Activated effector memory CD4-positive, alpha-beta T cell treated with Interleukin-2 at 50 U/mL for 16 hours (primary cell): ENCODE measurements at places on chromosomes 16 and 17.
A peak's percentile ranks its signal among the peaks of the same experiment; 100 is the strongest.

DNA sequence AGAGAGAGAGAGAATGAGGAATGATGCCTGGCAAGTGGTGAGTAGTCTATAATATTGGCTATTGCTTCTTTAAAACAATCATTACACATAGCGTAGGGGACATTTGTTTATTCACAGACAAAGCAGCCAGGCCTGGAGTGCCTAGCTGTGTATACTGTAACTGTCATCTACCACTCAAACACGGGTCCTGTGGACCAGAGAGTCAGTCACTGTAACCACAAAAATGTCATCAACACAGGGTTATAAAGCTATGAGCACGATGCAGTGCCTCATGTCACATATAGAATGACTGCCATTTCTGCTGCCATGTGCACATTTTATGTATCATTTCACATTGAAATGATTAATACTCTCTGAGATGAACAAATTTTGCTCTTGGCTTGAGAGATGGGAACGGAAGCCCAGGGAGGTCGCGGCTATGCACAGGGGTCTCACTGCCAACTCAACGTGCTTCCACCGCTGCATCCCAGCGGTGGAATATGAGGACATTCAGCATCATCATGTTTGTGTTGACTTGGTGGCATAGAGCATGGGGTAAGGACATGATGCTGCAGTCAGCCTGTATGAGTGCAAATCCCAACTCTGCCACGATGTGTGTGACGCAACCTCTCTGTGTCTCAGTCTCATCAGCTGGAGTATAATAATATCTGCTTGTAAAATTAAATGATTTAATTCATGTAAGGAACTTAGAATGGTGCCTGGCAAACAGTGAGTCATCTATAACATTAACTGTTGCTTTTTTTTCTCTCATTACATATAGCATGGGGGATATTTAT, 3.3 kb downstream of the MT1H start:
- DNase-seq: no peak

GRCh38 chr16:70152578-70153302, 20.8 kb upstream of the CLEC18C start:
- no peak for DNase-seq

DNA sequence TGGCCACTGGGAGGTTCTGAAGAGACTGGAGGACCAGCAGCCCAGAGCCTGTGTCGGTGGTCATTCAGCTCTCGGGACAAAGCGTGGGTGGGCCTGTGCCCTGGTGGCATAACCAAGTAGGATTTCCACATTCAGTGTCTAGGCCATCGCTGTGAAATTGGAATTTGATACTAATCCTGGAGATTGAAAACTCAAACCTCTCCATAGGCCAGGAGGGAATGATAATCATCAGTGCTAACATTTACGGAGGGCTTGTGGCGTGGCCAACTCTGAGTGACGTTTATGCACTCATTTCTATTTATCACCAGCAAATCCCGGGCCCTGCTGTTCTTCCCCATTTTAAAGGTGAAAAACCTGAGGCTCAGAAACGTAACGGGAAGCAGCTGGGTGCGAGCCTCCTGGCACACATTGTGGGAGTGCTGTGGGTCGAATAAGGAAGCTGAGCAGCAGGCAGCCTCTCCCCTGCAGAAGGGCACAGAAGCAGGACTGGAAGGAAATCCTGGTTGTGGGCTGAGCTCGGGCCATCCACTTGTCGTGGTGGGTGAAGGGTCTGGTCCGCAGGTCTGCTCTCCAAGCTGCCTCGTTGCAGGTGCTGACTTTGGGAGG, 33.1 kb downstream of the RAI1 start:
- no peak for DNase-seq

GRCh38 chr16:86046667-86047270, 147.8 kb downstream of the IRF8 start:
- no peak for DNase-seq

DNA sequence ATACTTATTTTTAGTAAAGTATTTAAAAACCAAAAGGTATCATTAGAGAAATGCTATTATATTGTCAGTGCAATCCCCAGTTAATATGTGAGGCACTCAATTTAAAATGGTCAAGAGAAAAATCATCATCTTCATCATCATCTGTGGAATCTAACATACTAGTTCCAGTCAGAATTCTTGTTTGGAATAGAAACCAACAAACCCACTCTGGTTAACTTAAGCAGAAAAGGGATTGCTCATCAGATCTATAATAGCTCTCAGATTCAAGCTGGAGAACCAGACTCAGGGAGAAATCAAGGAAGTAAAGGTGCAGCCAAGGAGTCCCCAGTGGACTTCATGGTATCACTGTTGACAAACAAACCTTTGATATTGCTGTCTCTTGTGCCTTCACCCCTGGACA, 43.7 kb upstream of the KCNJ16 start:
- no peak for DNase-seq

DNA sequence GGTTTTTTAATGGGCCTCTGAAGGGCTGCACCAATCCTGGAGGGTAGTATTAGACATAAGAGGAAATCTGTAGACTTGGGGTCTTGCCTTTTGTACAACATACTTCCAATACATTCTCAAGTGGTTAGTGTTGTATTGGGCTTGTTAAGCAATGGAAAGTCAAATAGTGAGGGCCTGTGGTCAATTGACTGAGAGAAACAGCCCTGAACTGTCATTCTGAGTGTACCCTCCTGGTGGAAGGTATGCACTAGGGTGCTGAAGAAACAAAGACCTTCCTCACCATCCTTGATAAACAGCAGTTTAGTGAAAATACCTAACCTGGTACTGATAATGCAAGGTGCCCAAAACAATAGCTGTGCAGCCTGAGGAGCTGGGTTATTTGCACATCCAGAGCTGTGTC, 22.2 kb downstream of the OR2C1 start:
- DNase-seq: no peak

GRCh38 chr16:69522732-69523404, 42.9 kb upstream of the NFAT5 start:
- no peak for DNase-seq

DNA sequence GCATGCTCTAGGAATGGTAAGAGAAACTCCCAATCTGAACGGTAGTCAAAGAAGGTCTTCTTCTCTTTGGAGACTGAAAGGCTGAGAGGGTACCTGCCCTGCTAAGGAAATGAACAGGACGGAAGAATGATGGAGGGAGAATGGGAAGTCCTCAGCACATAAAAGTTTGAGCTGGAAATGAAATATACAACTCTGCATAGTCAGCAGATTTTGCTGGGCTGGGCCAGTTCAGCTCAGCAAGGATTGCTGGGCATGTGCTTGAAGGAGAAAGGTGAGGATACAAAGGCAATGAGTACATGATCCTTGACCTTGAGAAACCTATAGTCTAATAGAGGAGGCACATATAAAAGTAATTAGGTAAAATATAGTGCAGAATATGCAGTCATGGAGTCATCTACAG, 669.3 kb downstream of the MAF start:
- DNase-seq: no peak

GRCh38 chr17:47246120-47246519, 7.5 kb upstream of the ITGB3 start:
- DNase-seq: no peak

DNA sequence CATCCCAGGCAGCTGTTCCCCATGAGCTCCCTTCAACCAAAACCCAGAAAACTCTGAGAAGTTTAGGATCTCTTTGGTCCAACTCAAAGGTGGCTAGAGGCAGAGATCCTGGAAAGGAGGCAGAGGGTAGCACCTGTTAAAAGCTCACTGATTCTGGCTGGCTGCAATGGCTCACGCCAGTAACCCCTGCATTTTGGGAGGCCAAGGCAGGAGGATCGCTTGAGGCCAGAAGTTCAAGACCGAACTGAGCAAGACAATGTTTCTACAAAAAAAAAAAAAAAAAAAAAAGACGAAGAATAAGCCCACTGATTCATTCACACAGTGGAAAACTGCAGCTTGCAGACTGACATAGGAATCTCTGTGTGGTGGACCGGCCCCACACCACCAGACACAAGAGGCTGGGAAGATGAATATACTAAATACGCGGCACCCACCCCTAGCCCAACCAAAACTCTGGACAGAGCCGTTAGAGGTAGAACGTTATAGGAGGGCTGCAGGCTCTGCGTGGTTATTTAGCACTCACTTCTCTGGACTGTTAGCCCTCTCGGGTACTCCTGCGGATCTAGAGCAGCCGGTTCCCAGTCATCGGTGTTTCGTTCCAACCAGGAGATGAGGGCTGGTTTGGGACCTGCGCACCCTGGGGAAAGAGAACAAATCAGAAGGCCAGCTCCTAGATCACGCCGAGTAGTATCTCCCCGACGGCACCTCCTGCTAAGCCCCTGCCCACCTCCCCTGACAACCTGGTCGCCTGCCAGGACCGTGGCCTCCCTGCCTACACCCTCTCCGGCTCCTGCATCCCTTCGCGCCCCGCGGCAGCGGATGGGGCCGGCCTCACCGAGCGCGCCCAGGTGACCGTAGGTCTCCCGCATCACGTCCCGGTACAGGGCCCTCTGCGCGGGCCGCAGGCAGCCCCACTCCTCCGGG, 925 bp downstream of the ZNF689 start:
- DNase-seq: peak; percentile 41
